Activated CD8-positive, alpha-beta memory T cell treated with anti-CD3 and anti-CD28 coated beads, Interleukin-2, amount 50 U/mL, for 4 hours (primary cell): ENCODE measurements at places on chromosomes 4 and X.

DNA sequence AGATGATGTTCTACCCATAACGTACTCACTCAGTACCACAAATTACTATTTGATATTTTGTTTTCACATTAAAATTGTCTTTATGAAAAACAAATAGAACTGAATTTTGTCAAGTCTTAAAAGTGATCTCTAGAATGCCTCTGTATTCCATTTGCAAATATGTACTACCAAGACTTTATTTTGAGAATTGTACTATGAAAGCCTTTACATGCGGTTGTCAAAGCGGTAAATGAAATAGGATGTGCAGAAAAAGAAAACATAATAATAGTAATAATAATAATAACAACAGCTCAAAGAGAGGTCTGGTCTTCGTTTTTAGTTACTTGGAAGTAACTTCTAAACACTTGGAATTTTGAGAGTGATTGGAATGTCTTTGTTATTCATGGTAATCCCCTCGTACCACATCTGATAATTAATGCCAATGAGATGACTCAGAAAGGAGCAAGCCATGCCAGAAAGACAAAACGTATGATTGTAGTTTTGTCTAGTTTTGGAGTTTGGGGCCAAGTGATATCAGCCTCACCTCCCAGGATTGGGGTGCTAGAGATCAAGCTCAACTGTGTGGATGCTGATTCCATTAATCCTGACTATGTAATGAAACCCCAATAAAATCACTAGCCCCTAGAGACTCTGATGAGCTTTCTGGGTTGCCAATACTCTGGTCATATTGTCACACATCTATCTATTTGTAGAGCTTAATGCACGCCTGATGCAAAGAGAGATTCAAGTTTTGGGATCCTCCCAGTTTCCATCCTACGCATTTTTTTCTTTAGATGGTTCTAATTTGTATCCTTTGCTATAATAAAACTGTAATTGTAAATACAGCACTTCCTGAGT, 20.2 kb upstream of the CTSO start:
- no peak for DNase-seq

DNA sequence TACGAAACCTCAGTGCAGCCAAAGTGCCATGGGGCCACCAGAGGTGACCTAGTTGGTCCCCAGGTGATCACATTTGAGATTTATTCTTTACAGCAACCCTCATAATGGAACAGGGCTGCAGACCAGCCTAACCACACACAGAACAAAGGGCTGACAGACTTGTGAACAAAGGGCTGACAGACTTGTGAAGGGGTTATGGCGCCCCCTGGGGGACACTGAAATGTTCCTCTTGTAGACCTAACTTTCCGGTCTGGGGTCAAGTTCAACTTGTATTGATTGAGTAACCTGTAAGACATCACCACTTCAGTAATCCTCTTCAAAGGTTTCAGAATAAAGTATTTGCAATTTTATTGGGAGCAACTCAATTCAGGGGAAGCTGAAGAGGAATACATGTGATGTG, 175.9 kb upstream of the RPS6KA3 start:
- DNase-seq: peak; percentile 85

- DNase-seq: no peak
Observed at GRCh38 chr4:120977435-120977997, 55.0 kb upstream of the PRDM5 start.

- DNase-seq: no peak
Observed at GRCh38 chrX:12327836-12328235, 189.6 kb downstream of the FRMPD4 start.

DNA sequence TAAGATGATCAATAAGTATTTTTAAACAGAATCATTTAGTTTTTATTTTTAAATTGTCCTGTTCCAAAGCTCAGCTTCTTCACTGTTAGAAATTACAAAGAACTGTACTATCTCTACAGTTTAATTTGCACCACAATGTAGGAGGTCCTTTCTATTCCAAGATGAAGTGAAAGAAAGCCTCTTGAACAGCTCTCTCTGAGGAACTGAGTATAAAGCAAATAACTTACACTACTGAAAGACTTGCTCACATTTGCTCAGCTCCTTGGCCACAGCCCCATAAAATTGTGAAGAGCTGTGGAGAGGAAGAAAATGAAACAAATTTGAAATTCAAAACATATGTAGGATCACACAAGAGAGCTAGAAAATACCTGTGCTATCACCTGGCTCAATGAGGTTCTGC, 68.6 kb downstream of the ENPEP start:
- DNase-seq: no peak

- DNase-seq: no peak
Observed at GRCh38 chr4:38902695-38903094, 35.1 kb downstream of the FAM114A1 start.

GRCh38 chr4:156774422-156774821, 197.2 kb downstream of the PDGFC start:
- no peak for DNase-seq

DNA sequence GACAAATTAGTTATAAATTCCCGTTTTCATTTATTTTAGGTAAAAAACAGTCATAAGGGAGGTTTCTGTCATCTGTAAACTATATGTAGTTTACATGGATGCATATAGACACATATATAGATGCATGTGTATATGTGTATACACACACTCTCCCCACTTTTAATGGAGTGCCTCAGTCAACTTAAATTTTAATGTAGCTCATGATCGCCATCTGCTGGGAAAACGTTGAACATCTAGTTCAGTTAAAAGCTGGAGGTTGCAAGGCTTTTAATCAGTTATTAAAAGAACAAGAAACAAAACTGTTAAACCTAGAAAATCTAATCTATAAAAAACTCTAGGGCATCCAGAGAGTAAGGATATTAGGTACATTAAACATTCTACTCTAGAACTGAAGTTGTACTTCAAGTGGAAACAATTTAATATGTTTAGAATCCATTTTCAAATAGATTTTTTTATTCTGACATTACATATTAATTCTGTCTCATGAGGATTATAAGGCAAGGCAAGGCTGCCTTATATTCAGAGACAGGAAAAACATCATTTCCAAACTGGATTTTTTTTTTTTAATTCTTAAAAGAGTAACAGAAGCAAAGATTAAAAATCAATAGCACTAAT, 122.6 kb downstream of the SHISA3 start:
- DNase-seq: peak; percentile 31

DNA sequence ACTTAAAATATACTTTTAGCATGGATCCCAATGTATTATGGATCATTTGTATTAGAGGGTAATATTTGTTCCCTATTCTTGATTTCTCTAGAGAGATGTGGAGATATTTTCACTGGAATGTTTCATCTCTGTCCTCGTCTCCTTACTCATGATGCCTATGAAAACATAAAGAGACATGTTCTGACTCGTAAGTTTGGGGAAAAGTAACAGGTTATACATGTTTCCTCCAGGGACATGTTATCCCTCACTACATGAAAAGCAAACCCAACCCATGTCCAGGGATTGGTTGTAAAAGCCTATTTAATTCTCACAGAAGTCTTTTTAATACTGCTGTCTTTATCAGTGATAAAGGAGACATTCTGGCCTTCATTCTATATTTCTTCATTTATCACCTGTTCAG, 621.4 kb downstream of the GABRG1 start:
- DNase-seq: no peak

GRCh38 chr4:10456595-10457254, 501 bp downstream of the ZNF518B start:
- peak; percentile 58 for DNase-seq

DNA sequence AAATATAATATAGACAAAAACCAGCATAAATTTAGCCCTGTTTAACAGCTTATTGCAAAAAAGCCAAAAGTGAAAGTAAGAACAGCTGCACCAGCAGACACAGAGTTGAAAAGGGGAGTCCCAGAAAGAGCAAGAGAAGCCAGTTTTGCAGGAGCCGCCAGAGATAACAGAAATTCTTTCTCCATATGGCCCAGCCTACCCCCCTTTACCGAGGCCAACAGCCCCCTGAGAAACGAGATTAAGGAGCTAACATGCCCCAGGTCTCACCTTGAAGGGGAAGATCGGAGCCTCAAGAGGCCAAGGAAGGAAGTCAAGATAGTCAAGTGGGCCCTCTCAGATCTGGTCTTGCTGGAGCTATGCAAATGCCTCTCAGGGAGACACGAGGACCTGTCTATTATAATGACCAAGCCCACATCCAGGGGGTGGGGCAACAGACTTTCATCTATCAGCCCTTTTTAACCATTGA, 4.8 kb downstream of the ACOX3 start:
- DNase-seq: no peak
